ENCODE measurements at places on chromosomes 16 and 17.
A peak's percentile ranks its signal among the peaks of the same experiment; 100 is the strongest.

- no peak for DNase-seq
These were observed 148.9 kb downstream of the MRTFB start for GRCh38 chr16:14219983-14220382.

DNA sequence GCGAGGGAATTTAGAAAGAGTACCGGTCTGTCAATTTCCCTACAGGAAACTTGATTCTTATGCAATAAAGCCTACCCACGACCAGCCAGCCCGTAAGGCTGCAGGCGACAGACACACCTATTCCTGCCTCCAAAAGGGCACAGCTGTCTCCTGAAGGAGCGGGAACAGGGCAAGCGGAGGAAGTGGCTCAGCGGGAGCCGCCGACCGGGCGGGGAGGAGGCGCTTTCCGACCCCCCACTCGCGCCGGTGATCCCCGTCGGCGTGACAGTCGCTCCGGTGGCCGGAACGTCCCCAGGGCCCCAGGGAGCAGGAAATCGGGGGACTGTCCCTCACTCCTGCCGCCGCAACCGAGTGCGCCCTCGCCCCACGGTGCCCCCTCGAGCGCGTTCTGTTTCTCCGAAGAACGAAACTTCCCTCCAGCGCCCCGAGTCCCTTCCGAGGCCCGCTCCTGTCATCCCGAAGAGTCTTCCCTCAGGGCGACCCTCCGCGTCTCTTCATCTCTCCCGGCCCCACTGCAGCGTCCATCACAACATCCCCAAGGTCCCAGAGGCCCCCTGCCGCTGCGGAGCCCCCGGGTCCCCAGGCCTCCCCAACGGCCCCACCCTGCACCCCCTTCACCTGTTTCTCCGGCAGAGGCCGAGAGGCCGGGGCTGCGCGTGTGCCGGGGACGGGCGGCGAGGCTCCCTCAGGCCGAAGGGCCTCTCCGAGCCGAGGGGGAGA, 421 bp downstream of the STAT3 start:
- DNase-seq: no peak

DNA sequence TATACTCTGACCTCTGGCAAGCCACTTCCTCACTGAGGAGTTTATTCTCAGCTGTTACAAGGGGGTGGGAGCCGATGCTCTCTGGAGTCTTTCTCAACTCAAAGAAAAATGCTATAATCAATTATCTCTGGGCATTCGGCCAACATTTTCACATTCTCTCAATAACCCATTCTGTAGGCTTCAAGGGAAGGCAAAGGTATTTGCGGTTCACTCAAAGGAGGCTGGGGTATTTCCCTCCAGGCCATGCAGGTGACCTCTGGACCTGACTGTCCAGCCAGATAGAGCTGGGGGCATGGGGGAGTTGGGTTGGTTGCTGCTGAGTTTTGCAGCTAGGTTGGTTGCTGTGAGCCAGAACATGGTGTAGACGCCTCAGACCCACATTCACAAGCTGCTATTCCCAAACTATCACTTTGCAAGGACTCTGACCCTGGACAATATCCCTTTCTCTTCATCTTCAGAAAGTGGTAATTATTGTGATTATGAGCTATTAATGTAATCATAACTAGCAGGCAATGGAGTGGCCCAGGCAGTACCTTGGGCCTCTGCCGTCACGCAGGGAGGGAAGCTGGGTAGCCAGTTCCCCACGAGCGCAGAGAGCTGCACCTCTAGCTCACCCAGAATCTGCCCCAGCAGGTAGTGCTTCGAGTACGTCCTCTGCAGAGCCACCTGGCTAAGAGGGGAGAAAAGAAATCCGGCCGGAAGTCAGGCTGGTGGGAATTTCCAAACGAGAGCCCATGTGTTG, 42.1 kb downstream of the AIPL1 start:
- DNase-seq: no peak

- no peak for DNase-seq
These were observed 574 bp downstream of the MPP3 start for GRCh38 chr17:43832168-43832975.

GRCh38 chr16:14511800-14512135, 118.3 kb downstream of the PARN start:
- no peak for DNase-seq

- DNase-seq: peak; percentile 43
These were observed 32.3 kb downstream of the GRB7 start for GRCh38 chr17:39769974-39770587.

Measured in activated CD4-positive, alpha-beta T cell treated with anti-CD3 and anti-CD28 coated beads for 1 hour (primary cell).